ENCODE measurements at places on chromosomes 5 and 9.

DNA sequence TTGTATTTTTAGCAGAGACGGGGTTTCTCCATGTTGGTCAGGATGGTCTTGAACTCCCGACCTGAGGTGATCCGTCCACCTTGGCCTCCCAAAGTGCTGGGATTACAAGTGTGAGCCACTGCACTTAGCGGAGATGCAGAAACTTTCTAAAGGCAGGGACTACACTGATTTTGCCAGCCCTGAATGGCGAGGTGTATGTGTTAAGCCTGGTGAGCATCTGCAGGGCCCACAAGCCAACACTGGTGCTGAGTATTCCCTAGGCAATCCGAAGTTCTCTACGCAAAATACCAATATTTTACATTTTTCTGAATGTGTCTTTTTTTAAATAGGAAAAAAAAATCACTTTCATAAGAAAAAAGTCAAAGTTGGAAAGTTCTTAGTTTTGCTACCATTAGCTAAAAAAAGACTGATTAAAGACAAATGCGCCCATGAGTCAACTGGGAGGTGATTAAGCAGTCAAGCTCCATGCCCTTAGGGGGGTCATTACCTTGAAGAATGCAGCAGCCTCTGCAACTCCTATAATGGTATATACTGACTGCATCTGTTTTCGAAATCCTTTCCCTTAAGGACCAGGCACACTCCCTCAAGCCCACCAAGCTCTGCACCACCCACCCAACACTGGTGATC, 502.8 kb downstream of the BNC2 start:
- no peak for DNase-seq

DNA sequence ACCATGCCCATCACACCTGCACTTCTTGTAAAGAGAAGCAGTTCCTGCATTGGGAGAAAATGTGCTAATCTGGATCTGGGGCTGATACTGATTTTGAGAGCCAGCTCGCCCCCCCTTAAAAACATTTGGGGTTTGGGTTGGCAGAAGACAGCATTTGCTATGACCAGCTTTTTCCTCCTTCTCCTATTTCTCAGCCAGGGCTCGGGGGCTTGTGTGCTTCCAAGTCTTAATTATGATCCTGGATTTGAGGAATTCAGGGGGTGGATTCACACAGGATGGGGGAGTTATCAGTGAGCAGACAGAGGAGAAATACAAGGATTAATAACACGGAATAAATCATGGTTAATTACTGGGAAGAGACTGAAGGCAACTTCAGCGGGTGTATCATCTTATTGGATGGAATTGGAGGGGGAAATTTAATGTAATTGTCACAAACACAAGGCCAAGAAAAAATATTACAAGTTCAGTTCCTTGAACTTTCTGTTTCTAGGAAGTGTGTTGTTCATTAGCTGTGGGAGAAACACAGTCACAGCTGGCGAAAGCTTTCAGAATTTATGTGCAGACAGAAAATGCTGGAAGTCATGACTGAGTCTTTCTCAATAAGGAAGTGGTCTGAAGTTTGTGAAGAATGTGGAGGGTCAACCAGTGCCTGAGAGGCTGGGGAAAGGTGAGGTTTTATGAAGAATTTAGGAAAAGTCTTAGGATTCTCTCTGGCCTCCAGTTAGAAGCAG, 15.3 kb downstream of the C9orf152 start:
- DNase-seq, result no peak

DNA sequence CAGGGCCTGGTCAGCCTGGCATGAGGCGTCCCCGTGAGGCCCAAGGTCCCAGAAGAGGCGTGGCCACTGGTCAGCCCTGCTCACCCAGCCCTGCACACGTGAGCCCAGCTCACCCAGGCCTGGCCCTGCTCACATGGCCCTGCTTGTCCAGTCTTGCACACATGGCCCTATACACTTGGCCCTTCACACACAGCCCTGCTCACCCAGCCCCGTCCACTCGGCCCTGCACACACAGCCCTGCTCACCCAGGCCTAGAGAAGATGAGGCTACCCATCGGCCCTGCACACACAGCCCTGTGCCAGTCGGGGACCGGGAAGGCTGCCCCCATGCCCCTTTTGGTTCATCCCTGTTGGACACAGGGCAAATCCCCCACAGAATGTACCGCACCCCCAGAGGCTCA, 28.4 kb downstream of the ZDHHC11B start:
- DNase-seq, result no peak

GRCh38 chr5:36661456-36662220, 55.2 kb downstream of the SLC1A3 start:
- no peak for DNase-seq
